ENCODE measurements at places on chromosomes 7 and 10.

DNA sequence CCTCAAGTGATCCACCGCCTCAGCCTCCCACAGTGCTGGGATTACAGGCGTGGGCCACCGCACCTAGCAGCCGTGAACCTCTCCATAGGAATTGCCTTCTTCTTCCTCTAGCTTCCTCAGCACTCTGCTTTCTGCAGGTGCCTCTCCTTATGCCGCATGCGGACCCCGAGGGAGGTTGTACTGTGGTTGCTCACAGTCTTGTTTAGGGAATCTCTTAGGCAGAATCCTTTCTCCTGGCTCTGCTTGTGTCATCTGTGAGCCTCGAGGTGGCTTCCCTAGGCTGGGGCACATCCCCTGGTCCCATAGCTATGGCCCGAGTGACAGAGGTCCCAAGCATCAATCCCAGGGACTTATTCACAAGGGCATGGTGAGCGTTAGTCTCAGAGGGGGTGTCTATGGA lies 33.2 kb upstream of the GIMAP8 start:
- DNase-seq: no peak

- DNase-seq: no peak
These were observed 311.4 kb upstream of the AKR1E2 start for GRCh38 chr10:4514445-4515108.

- DNase-seq: no peak
These were observed 68.1 kb upstream of the CAMK2B start for GRCh38 chr7:44393238-44394111.

DNA sequence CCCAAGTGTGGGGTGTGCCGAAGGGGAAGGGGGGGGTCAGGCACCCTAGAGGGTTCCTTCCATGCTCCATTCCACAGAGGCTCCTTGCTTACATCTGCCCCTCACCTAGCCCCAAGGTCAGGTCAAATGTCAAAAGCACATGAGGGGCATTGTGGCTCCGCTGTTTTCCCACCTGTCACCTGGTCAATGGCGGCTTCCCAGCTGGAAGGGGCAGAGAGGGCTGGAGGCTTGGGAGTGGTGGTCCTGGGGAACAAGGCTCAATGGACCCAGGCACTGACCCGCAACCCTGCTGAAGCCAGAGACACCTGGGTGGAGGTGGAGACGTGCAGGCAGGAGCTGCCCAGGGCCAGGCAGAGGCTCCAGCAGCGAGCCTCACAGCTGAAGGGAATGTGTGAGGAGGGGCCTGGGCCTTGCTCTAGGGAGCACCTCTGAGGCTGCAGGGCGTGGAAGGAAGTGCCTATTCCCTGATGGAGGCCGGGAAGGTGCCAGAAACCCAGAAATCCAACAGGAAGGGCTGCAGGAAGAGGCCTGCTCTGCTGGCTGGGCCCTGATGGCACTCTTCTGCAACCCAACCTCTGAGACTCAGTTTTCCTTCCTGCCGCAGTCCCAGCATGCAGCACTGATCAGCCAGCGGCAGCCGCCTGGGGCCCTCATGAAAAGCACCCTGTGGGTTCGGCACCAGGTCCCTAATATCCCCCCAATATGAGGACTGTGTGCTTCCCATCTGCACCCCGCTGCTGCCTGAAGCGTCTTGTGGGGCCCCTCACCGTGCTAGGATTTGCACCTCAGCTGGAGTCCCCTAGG lies 16.0 kb downstream of the RASGEF1A start:
- no peak for DNase-seq

GRCh38 chr10:103618575-103619423 lies 125.3 kb downstream of the NEURL1 start:
- DNase-seq: no peak
